Astrocyte of the hippocampus (primary cell): ENCODE measurements at places on chromosomes 7 and 10.

GRCh38 chr7:44849259-44849884, 1.5 kb upstream of the H2AZ2 start:
- no peak for DNase-seq

- DNase-seq: no peak
These were observed 68.8 kb upstream of the ABLIM1 start for GRCh38 chr10:114726820-114727271.

DNA sequence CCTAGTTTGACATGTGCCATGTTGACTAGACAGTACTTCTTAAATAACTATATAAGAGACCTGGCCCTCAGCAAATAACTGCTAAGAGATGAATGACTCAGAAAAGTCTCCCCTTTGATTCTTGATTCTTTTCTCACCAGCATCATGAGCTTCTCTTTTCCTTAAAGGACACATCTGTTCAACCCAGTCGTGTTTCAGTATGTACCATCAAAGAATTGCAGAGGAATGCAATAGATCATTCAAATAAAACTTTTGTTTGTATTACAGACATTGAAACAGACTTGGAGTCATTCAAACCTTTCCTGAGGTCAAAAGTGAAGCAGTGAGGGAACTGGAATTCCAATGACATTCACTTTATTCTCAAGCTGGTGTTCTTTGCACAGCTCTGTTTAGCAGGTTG, 598.3 kb upstream of the GHITM start:
- DNase-seq: no peak

DNA sequence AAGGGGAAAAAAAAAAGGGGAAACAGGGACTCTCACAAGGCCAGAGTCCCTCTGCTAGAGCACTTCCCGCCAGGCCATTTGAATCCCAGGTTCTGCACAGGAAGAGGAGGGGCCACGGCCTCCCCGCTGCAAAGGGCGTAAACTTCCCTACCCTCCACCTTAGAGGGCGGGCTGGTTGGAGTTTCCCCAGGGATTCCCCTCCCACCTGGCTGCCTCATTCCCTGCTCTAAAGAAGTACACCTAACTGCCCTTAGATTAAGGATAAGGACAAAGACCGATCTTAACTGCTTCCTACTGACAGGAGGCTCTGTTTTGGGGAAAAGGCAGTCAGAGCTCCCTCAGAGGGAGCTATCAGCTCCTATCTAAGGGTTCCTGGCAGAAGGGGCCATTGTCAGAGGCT, 102.0 kb upstream of the ARMC3 start:
- no peak for DNase-seq
